NCI-H187 treated with DMSO at 0.1 percent for 48 hours (cell line): ENCODE measurements at places on chromosomes 4 and X.

- no peak for DNase-seq
Observed at GRCh38 chr4:90122355-90122748, 4.8 kb upstream of the CCSER1 start.

GRCh38 chr4:158295053-158295452 is 84.8 kb downstream of the TMEM144 start:
- no peak for DNase-seq

- no peak for DNase-seq
Observed at GRCh38 chr4:106371161-106371560, 2.6 kb upstream of the GIMD1 start.

DNA sequence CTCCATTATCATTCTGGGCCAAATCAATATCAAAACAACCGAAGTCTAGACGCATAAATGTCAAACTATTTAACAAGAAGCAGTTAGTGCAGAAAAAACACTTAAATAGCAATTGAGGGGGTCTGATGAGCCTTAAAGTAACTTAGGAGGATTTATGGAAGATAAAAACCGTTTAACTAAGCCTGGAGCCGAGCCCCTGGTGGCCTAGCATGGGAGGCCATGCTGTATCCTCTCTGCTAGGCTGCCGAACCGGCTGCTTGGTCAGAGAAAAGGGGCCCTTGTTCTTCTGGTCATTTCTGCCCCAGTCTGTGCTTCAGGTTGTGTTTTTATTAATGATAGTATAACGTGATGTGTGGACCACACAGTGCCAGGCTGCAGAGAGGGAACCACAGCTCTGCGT is 72.4 kb downstream of the CPZ start:
- no peak for DNase-seq
